ENCODE measurements at places on chromosomes 11 and 22. TPM values are rescaled to one million over a fixed set of nuclear protein-coding genes. Genes with fewer than 3 reads are reported as not detected.

- no peak for DNase-seq
Measured at GRCh38 chr22:50676180-50676636, 3.6 kb downstream of the SHANK3 start.

DNA sequence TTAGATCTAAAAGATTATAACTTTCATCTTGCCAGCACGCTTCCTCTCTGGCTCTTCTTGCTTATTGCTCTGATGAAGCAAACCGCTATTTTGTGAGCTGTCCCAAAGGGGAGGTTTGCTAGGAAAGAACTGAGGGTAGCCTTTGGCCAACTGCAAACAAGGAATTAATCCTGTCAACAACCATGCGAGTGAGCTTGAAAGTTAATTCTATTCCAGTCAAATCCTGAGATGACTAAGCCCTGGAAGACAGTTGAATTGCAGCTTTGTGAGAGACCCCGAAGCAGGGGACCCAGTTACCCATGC, 10.3 kb upstream of the RNF141 start:
- DNase-seq = no peak

Gene TRIM49
- not detected for total RNA-seq

GRCh38 chr22:27424319-27424718, 377.2 kb downstream of the MN1 start:
- no peak for DNase-seq

DNA sequence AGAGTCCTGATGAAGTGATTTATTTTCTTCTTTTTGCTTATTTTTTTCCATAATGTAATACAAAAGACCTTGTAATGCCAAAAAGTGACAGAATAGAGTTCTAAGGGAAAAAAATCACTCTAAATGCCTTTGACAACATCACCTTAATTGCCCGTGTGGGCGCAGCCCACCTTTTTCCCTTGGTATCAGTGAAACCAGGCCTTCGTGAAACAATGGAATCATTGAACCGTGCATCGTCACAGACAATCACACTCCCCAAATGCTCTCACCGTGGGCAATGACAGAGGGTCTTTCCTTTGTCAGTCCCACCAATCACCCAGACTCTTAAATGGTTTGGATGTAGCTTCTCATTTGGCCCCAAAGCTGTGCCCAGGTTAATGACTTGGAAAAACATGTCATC, 9.6 kb upstream of the SLC6A5 start:
- peak; percentile 53 for DNase-seq

Gene ZNHIT2
- 1.5 TPM for total RNA-seq

- DNase-seq = peak; percentile 96
Measured at GRCh38 chr22:23183061-23183698, 2.9 kb downstream of the BCR start.

- peak; percentile 31 for DNase-seq
Measured at GRCh38 chr22:36548606-36549005, 19.6 kb upstream of the EIF3D start.

DNA sequence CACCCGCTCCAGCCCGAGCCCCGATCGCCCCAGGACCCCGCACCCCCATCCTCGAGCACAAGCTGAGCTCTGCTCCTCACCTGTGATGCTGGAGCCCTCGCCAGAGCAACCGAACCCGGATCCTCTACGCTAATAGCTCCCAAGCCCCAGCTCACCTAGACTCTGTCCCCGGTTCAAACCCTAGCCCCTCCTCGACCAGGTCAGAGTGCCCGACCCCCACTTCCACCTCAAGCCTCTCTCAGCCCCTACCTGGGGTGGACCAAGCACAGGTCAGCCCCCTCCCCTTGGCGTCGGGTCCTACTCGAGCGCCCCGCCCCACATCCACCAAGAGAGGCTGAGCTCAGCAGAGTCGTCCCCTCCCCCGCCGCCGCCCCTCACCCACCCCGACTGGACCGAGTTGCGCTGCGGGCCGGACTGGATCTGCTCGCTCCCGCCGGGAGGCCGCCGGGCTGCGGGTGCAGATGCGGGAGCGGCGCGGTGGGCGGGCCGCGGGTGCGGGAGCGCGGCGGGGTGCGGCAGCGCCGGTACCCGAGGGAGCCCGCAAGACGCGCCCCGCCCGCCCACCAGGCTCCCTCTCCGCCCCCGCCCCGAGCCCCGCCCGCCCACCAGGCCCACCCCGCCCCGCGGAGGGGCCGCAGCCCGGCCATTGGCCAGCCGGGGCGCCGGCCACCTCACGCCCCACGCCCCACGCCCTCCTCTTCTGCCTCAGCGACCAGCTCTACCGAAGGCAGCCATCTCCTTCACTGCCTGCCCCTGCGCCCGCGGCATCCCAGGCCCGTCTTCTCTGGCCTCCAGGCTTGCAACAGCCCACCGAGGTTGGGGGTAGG, 577 bp upstream of the DKK3 start:
- peak; percentile 89 for DNase-seq

DNA sequence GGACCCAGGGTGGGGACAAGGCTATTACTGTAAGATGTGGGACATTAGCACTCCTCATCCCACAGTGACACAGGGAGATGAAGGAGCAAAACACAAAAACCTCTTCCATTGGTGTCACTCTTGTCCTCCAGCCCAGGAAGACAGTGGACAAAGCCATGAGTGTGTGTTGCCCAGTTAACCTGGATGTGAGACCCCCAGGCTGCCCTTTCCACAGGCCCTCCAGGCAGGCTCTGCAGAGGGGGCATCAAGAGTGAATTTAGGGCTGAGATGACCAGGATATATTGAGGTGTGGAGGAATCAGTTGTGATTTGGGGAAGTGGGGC, 111.3 kb downstream of the GGTLC2 start:
- DNase-seq = no peak

DNA sequence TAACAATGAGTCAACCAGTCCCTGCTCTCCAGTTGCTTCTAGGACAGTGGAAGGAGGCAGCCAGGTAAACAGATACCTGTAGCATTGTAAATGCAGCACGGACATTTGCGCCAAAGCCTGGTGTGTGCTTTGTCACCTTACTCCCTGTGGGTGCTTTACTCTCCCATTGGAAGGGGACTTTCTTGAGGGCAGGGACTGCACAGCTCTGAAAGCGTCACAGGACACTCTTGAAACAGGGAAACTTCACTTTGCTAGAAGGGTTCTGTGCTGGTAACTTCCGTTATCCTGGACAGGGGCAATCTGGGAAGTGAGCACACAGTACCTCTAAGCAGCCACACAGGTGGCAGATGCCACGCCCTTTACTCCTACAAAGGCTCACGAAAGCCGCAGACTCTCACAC, 99.8 kb downstream of the MYO18B start:
- no peak for DNase-seq

DNA sequence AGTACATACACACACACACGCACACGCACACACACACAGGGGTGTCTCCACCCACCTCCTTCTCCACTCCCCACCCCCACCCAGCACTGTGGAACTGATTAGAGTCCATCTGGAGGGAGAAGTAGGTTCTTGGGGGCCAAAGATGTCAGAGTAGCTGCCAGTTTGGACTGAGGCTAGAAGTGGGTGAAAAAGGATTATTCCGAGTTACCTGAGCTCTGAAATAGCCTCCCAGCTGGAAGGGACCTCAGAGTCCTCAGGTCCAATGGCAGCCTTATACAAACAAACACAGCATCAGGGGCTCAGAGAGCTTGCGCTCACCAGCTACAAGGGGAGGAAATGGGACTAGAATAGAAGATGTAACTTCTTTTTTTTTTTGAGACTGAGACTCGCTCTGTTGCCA, 20.8 kb downstream of the IL10RA start:
- DNase-seq = no peak

GRCh38 chr22:36833073-36833472, 16.2 kb upstream of the PVALB start:
- DNase-seq = no peak

DNA sequence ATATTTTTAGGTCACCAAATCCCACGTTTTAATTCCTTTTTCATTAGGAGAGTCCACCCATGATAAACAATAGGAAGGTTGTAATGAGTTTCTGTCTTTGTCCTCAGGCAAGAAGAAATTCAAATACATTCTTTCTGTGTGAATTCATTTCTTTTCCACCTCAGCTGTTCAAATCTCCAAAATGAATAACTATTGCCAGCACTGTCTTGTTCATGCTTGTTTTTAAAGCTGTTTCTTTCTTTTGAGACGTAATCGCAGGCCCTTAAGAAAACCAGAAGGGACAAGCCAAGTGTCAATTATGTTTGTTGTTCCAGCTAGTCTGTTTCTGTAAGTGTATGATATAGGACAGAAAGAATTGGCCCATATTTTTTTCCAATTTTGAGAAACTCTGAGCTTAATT, 20.2 kb downstream of the MMP27 start:
- no peak for DNase-seq

- no peak for DNase-seq
Measured at GRCh38 chr11:34050581-34051348, 766 bp upstream of the CAPRIN1 start.

DNA sequence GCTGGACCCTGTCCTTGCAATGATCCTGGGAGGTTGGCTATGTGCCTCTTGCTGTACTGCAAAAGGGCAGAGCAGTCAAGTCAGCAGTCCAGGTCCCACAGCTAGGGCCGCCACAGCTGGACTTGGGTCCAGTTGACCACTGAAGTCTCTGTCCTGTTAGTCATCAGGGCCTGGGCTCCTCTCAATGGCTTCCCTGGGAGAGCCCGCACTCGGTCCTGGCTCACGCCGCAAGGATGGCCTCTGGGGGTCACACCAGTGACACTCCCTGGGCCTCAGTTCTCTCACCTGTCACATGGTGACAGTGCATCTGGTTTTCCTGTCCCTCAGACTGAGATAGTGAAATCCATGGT, 85.1 kb downstream of the NECTIN1 start:
- no peak for DNase-seq

DNA sequence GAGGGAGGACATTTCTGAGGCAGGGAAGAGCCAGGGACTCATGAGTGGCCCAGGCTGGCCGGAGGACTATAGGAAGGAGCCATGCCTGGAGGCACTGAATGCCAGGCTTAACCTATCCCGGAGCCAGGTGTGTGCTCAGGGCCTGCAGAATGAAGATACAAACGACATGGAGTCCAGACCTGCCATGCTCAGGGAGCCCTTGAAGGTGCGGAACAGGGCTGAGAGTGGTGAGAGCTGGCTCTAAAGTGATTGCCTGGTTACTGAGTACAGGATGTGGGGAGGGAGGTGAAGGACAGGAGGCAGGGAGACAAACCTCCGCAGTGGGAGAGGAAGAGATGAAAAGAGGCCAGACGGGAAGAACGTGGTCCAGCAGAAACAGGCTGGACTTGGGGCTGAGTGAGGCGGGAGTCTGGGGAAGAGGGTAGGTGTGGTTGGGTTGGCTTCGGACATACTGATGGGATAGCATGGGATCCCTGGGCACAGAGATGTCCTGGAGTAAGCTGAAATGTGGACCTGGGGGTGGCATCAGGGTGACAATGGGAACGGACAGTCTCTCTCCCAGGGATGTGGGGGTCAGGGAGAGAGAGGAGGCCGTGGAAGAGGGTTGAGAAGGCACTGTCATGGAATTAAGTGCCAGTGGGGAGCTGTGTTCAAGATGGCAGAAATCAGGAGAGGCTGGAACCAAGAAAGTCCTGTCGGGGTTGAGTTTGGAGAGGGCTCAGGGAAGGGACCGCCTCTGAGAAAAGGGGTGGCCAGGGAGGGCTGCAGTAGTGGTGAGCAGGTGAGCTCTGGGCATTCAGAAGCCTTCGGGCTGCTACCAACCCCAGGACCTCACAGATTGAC, 1.5 kb upstream of the ANKRD13D start:
- DNase-seq = no peak

Gene CYTH4
- not detected for total RNA-seq

GRCh38 chr11:26698224-26698623, 23.6 kb downstream of the SLC5A12 start:
- no peak for DNase-seq

Gene SLC25A45
- 0.47 TPM for total RNA-seq

- DNase-seq = peak; percentile 44
Measured at GRCh38 chr22:44889255-44889878, 120.4 kb downstream of the PHF21B start.

DNA sequence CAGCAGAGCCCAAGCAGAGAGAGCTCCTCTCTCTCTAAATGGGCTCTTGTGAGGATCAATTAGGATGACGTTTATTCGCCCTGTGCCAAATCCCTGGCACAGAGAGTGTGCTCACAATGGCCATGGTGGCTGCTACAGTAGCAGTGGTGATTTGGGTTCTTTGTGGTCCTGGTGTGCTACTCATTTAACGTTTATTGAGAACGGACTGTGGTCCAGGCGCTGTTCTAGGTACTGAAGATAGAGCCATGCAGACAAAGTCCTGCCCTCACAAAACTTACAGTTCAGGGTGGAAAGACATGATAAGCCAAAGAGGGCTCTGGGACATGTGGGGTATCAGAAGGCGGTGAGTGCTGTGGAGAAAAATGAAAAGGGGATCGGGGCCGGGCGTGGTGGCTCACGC, 5.3 kb downstream of the OTUB1 start:
- DNase-seq = no peak

- DNase-seq = no peak
Measured at GRCh38 chr22:23225337-23225723, 45.0 kb downstream of the BCR start.

Gene CYP2D6
- 1.5 TPM for total RNA-seq

Gene SGSM1
- total RNA-seq = 1.1 TPM

GRCh38 chr11:94546162-94546470, 2.4 kb downstream of the FUT4 start:
- DNase-seq = no peak

GRCh38 chr11:74069146-74070046, 60.5 kb upstream of the UCP3 start:
- DNase-seq = no peak

DNA sequence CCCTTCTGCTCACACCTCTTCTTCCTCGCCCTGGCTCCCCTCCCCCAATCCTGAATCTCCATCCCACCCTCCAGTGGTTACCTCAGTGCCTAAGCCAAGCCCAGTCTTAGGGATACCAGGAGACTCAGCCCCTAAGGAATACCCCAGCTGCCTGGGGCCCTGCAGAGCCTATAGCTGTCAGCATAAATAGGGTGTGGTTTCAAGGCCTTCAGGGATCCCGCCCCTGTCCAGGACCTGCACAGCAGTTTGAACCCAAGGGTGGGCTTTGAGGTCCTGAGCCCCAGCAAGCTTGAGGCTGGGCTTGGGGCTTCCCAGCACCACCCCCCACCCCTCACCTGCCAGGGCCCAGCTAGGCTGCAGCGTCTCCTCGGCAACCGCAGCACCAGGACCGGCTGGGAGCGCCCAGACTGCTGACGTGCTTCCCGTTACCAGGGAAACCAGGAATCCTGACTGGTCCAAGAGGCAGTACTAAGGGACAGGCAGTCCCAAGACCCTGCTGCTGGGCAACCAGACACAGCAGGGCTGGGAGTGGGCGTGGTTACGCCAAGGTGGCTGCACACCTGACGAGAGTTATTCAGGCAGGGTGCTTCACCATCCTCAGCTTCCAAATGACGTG, 13.7 kb downstream of the APBB1 start:
- peak; percentile 90 for DNase-seq

- DNase-seq = no peak
Measured at GRCh38 chr22:47219789-47220188, 457.3 kb downstream of the TBC1D22A start.

Gene PANX3
- total RNA-seq = not detected

Gene CNTN5
- total RNA-seq = 0.19 TPM

Gene CD248
- total RNA-seq = 0.62 TPM
